NCI-H774 (cell line): ENCODE measurements at places on chromosomes 6 and 20.

DNA sequence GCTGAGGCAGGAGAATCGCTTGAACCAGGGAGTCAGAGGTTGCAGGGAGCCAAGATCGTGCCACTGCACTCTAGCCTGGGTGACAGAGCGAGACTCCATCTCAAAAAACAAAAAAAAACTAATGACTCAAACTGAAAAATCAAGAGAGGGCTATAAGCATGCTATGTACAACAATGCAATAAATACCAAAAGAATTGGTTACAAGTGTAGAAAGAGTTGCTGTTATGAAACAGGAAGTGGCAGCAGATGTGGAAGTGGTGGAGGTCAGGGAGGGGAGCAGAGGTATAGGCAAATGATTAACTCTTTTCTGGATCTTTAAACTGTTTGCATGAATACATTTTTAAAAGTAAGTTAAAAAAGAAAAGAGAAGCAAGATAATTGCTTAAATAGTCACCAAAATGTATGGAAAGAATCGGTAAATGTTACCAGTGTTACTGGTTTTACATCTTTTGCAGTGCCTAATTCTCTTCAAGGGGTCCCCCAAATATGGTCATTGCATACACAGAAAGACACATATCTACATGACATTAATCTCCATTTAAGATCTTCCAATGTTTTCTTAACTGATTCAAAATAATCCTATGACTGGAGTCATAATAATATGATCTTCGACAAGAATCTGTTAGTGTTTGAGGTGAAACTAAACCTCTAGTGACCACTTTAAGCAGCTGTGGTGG is 15.0 kb downstream of the CALHM6 start:
- no peak for DNase-seq

DNA sequence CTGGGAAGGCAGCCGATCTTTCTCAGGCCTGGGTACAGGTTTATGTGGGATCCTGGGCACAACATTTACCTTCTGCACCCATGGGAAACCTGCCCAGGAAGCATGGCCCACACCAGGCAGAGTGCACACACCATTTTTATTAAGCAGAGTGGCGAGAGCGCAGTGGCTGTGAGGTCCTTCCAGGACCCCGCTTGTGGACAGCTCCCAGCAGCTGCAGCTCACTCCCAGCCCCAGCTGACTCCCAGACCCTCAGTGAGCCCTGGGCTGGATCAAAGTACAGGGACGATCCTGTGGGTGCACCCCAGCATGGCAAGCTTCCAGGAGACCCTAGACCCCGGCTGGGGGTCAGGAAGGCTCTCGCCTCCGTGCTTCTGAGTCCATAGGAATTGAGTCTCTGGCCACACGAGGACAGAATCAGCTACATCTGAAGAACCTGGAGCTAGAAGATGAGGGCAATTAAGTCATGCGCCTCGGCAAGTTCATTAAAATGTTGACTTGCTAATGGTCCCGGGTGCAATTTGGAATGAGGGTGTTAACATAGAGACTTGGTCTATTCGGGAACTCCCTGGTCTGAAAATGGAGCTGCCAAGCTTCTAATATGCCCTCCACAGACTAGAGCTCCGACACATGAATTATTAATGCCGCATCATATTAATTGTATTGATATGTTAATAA is 65.4 kb upstream of the SLCO4A1 start:
- no peak for DNase-seq

DNA sequence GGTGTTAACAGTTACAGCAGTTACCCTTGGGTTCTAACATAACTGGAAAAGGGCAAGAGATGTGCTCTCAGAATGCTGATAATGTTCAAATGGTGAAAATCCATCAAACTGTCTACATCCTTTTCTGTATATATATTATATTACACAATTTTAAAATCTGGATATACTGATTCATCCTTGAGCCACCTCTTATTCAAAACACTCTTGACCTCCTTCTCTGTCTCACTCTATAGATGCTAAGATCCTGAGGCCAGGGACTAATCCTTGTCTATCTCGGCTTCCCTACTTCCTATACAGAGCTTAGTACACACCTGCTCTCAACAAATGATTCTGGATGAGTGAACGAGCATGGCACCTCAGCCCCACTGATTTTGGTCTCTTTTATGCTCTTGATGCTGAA is 47.3 kb downstream of the HIVEP2 start:
- DNase-seq, result no peak

DNA sequence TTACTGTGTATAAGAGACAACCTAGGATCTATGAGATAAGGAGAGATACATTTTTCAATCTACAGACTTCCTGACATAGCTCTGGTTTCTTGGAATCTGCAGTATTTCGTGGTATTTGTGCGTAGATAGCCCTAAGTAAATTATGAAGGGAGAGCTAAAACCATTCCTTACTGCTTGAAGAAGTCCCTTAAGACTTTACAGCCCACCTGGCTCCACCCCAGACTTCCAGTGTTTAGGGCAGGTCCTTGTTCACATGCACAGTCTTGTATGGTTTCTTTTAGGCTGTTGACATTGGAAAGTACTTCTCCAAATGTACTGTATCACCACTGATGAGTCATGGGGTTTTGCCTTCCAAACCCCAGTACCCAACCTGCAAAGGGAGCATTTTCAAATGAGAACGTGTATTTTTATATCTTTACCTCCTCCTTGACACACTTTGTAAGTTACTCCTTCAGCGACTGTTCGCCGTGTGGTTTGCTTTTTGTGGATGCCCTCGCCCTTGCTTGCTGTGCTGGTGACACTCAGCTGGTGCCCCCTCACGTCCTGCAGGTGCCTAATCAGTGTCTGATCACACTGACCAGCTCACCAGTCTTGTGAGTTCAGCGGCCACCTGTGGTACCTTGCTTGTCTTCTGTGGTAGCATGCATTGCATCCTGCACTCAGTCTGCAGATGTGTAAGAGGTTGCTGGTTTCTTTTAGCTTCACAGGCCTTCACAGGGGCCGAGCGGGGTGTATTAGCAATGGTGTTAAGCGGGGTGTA is 73.3 kb downstream of the IGF2R start:
- DNase-seq, result no peak

GRCh38 chr6:37625591-37626374 is 71.9 kb downstream of the MDGA1 start:
- no peak for DNase-seq

- peak; percentile 21 for DNase-seq
Measured at GRCh38 chr6:149694921-149695320, 23.0 kb downstream of the LATS1 start.

- no peak for DNase-seq
Measured at GRCh38 chr20:62956387-62957135, 4.1 kb downstream of the SLC17A9 start.

GRCh38 chr20:52426856-52427255 is 235.3 kb upstream of the ZFP64 start:
- DNase-seq, result peak; percentile 9

DNA sequence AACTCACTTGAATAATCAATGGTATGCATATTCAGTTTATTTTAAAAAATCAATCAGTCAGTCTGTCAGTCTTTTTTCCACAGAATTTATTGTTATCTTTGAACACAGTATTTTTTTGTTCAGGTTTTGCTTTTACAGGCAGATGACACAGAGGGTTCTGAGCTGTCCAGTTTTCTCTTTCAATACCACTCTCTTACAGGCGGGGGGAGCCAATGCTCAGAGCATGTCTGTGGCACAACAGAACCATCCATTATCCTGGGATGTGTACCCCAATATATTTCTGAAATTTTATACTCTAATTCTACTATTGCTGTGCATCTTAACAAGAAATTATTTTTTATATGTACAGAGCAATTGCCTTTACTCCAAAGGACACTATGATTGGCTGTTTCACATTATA is 21.2 kb downstream of the ROS1 start:
- no peak for DNase-seq

- no peak for DNase-seq
Measured at GRCh38 chr6:13917141-13917540, 7.6 kb upstream of the RNF182 start.

GRCh38 chr20:41643504-41643938 is 25.3 kb upstream of the CHD6 start:
- DNase-seq, result peak; percentile 85

- no peak for DNase-seq
Measured at GRCh38 chr20:995170-995569, 6.9 kb downstream of the RSPO4 start.

DNA sequence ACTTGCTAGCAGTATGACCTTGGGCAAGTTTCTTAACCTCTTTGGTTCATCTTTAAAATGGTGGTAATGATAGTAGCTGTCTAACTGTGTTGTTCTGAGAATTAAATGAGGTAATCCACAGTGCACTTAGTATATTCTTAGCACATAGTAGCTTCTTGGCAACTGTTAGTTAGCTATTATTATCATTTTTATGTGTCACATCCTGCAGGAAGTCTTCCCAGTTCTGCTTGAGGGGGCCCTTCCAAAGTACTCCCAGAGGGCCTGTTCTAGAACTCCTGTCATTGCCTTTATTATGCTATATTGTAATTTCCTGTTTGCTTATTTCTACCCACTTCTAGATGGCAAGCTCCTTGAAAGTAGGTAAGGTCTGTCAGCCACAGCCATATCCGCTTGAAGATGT is 30.6 kb downstream of the ANKS1A start:
- DNase-seq, result no peak

GRCh38 chr6:14642842-14643241 is 525.3 kb downstream of the CD83 start:
- DNase-seq, result no peak

GRCh38 chr20:22819112-22819511 is 216.0 kb upstream of the SSTR4 start:
- no peak for DNase-seq

DNA sequence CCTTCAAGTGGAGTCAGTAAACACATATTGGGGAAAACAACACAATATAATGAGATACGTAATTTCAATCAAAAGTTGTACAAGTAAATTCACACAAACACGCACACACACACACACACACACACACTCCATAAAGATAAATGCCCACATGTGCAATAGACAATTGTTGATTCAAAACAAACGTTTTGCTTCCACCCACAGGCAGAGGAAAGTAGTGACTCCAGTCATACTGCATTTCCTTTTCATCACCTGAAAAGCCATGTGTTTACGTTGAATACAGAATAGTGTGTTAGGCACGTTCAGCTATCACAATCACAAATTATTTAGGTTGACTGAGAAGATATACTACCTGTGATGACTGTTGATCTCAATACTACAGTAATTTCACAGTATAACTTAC is 443.8 kb upstream of the MANEA start:
- DNase-seq, result no peak

- DNase-seq, result no peak
Measured at GRCh38 chr6:10613723-10614122, 80.7 kb downstream of the C6orf52 start.

- DNase-seq, result no peak
Measured at GRCh38 chr6:45576648-45577624, 199.2 kb upstream of the SUPT3H start.

- no peak for DNase-seq
Measured at GRCh38 chr6:135753196-135753595, 98.3 kb upstream of the PDE7B start.

GRCh38 chr20:36585410-36586125 is 12.2 kb downstream of the TGIF2 start:
- DNase-seq, result no peak

GRCh38 chr6:148972481-148972880 is 225.7 kb downstream of the UST start:
- DNase-seq, result peak; percentile 92

DNA sequence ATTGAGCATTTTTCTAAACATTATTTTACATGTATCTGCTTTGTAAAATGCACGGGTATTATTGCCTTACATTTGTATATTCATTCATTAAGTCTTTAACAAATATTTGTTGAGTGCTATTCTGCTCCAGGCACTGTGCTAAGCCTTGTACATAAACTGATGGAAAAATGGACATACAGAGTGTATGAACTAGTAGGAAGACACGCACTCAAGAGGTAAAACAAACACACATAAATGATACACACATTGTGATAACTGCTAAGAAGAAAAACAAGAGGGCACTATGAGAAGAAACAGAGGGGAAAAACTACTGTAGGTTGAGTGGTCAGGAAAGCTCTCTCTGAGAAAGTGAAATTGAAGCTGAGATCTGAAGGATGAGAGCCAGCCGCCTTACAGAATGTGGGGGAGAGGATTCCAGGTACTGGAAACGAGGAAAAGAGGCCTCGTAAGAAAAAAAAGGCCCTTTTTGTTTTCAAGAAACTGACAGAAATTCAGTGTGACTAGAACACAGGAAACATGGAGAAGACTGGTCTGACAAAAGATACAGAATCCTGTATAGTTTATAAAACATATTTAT is 117.5 kb downstream of the EYA4 start:
- peak; percentile 53 for DNase-seq

GRCh38 chr20:48332555-48332954 is 495.2 kb downstream of the PREX1 start:
- no peak for DNase-seq

- no peak for DNase-seq
Measured at GRCh38 chr6:36246506-36247268, 23.2 kb upstream of the PNPLA1 start.

DNA sequence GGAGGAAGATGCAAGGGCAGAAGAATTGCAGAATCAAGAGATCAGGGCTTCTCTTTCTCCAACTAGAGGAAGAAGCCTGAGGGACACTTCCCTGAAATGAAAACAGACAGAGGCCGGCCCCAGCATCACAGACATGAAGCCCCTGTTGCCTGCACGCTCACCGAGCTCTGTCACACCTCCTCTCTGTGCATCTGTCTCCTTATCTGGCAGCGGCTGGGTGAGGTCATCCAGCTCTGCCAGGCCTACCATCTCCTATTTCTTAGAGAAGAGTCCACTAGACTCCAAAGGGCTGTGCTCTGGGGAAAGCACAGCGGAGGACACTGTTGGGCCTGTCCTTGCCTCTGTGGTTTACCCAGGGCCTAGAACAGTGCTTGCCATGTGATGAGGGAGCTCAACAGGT is 71.9 kb upstream of the MLN start:
- no peak for DNase-seq

DNA sequence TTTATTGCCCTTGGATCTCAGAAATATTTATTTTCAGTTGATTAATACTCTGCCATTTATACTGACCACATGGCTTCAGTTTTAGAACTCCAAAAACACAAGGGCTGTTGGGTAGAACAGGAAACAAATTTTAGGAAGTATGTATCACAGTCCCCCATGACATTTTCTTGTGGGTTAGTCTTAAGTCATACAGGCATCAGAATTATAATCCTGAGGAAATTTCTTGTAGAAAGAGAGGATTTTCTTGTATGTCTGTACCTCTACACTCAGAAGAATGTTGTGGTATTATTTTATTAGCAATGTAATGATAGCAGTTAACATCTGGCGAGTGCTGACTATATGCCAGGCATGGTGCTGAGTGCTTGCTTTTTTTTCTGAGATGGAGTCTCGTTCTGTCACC is 302.9 kb downstream of the CLIC5 start:
- no peak for DNase-seq

DNA sequence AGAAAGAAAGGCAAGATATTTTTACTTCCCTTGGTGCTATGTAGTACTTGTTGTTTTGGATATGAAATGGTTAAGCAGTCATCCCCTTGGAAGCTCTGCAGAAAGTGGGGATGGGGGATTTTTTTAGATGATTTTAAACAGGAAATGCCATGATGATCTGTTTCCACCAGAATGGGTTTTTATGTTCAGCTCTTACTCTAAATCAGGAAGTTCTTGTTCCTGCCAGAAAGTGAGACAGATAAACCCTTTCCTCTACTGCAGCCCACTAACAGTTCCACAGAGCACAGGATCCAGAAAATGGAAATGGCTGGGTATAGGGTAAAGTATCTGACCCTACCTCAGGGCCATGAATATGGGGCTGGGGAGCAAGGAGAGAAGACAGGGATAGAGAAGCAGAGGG is 32.1 kb upstream of the PPP1R3G start:
- DNase-seq, result no peak

- peak; percentile 68 for DNase-seq
Measured at GRCh38 chr6:111605100-111605751, 452 bp downstream of the TRAF3IP2 start.
